ENCODE measurements at places on chromosomes 2 and 18.

DNA sequence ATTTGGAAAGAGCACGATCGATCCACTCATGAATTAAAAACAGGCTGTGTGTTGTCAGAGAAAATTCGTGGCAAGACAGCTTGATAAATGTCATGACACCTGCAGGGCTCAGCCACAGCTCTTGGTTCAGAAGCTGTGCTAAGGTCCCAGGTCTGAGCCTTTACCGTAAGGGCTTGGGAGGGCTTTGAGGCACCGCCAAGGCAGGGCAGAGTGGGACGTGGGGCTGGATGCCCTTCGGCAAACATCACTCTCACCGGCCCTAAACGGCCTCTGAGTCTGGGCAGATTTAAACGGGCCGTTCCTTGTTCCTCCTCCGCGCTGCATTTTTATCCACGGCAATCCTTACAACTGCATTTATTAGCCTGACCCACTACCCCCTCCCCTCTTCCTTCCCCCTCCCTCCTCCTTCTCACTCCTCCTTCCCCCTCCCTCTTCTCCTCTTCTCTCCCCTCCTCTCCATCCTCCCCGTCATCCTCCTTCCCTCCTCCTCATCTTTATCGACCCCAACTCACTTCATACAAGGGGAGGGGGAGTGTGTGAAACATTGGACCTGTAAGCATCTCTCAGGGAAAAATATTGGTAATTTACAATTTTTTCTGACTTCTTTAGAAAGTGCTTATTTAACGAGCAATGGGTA lies 33.9 kb downstream of the MBP start:
- no peak for DNase-seq

- DNase-seq = no peak
Measured at GRCh38 chr18:79931475-79931874, 20.0 kb downstream of the SLC66A2 start.

- peak; percentile 47 for DNase-seq
Measured at GRCh38 chr2:29223851-29224692, 108.9 kb downstream of the CLIP4 start.

DNA sequence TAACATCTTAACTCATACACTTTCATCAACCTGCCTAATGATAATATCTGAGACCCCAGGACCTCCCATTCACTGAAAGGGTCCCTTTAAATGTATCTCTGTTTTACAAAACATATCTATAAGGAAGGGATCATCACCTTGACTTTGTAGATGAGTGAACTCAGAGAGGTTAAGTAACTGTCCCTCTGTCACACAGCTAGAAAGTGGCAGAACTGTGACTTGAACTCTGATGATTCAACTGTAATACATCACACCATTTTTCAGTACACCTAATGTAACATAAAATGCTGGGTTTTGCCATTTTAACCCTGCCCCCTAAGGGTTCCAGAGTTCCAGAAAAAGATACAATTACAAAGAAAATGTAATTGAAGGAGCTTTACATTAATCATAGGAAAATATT lies 234.6 kb downstream of the ZEB2 start:
- no peak for DNase-seq

DNA sequence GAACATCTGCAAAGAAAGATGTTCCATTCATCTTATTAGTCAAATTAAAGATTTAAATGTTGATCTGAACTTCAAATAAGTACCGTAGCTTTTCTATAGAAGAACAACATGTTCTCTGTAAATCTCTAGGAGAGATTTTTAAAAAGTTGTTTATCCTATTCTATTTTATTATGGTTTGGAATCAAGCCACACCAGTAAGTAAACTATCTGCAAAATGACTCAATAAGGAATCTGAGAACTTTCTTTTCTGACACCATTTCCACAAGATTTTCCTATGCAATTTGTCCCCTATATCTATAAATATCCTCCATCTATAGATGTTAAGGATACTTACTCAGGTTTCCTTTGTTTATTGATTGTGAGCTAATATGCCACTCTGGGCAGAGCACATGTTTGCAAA lies 736.6 kb downstream of the CBLN2 start:
- DNase-seq = no peak

DNA sequence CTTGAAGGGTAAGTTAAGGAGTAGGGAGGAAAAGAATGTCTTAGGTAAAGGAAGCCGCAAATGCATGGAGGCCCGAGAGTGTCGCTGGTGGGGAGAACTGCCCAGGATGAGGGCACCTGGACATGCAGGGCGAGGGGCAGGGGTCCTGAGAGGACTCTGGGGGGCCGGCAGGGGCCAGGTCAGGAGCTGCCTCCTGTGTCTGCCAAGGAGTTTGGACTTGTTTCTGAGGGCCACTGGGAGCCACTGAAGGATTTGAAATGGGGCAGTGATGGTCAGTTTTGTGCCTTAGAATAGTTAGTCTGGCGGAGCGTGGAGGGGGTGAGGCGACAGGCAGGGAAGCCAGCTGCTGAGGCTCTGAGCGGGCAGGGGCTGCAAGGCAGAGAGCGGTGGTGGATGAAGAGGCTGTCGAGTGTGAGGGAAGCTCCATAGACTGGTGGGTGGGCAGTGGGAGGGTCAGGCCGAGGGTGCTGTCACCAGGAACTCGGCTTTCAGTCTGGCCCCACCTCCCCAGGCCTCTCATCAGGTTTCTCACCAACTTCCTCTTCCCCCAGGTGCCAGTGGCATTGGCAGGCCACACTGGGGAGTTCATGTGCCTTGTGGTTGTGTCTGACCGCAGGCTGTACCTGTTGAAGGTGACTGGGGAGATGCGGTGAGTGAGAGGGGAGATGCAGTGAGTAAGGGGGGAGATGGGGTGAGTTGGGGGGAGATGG lies 14.7 kb upstream of the SLC4A3 start:
- no peak for DNase-seq

- no peak for DNase-seq
Measured at GRCh38 chr2:159903443-159904126, 105.6 kb upstream of the CD302 start.

DNA sequence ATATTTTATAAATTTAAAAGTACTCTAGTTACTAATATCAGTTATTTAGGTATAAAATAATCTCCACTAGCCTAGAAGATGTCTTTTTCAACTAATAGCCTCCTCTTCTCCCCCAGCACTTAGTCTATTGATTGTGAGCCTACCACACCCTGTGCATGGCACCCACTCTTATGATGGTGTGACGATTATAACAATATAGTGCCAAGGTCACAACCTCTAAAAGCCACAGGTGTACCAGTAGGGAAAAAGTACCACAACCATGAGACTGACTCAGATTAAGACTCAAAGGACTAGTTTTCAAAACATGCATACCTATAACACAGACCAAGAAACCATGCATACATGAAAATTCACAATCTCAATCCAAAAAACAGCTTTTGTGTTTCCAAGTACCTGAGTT lies 27.6 kb downstream of the THADA start:
- DNase-seq = no peak

DNA sequence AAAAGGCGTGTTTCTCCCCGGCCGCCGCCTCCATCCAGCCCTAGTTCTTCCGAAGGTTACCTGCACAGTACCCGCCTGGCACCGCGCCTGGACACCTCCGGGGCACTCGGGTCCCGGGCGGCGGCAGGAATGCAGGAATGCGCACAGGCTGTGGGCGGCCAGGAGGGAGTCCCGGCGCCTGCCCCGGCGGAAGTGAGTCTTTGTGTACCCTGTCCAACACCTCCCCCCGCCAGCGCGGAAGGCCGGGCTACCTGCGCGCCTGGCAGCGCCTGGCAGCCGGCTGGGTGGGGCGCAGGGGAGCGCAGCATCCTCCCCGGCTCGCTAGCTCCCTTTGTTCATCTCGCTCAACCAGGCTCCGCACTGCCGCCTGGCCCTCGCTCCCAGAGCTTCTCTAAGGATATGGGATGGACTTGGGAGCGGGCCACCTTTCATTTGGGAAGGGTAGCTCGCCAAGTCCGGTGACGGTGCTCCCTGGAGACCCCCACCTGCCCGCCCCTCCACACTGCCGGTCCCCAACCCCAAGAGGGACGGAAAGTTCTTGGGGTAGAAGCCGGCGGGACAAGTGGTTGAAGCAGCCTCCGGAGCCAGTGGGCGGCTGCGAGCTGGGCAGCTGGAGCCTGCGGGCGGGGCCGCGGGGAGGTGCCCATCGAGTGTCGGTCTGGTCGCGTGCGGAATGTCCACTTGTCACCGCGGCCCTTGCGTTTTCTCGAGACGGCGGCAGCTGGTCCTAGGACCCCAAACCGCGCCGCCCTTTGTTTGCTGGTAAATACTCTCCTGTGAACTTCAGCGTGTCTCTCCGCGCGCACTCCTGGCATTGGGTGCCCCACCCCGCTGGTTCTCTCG lies 1.2 kb upstream of the ST6GAL2 start:
- DNase-seq = peak; percentile 62

GRCh38 chr2:238655974-238656722 lies 191.7 kb upstream of the TWIST2 start:
- DNase-seq = no peak

GRCh38 chr2:122519366-122519765 lies 763.9 kb downstream of the TSN start:
- no peak for DNase-seq

DNA sequence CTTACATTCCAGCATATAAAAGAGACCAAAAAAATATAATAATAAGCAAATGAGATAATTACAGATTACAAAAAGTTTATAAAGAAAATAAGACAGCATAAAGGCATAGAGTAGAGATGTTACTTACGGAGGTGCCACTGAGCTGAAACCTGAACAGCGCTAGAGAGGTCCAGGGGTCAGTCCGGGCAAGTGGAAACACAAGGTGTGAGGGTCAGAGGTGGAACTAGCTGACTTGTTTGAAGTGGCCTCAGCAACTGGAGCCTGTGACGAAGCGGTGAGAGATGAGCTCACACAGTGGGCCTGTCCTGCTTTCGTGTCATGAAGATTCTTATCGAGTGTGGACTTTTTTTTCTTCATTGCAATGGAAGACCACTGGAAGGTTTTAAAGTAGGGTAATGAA lies 288.3 kb upstream of the TANK start:
- no peak for DNase-seq

DNA sequence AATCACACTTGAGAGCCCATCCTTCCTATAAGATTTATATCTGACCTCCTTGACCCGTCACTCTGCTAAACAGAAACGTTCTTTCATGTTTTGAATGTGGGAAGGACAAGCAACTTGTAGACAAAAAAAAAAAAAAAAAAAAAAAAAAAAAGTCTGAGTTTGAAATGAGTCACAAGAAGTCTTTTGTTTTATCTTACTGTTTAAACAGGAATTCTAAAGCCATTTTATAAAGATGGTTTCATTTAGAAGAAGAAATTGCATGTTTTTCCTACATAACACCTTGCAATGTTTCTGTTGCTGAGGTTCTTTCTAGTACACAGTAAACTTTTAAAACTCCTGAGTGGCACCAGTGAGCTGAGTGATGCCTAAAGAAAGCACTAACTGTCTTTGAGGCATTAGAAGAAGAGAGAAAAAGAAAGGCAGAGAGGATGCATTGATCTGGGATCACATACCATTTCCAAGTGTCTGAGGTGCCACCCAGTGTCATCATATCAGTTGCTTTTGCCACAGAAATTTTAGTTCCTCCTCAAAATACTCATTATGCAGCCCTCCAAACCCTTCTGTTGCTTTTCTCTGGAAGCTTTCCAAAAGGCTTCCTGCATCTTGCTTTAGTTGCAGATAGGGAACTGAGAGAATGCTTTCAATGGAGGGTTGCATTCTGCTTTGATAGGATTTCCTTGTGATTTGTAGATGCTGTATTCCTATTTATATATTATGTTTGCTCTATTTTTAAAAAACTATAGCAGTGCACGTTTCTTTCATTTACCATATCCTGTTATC lies 69.1 kb downstream of the ACVR2A start:
- no peak for DNase-seq

Data from right hindlimb (tissue), 1 donor.